MM.1S (cell line): ENCODE measurements at places on chromosomes 4 and X.

DNA sequence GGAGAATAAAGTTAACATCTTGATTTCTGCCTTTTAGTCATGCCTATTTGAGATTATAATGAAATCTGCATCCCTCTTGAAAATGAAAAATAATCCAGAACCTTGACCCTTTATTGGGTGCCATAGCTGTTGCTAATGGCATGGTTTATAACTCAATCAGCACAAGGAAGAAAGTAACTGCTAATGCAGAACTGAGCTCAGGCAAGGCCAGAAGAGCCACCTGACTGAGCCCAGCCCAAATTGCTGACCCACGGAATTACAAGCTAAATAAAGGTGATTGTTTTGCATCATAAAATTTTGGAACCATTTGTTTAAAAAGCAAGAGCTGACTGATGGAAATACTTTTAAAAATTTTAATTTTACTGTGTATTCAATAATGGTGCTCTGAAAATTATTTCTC, 76.4 kb upstream of the TBL1X start:
- no peak for DNase-seq

- no peak for DNase-seq
These were observed 149.2 kb downstream of the SPATA18 start for GRCh38 chr4:52200339-52200725.

DNA sequence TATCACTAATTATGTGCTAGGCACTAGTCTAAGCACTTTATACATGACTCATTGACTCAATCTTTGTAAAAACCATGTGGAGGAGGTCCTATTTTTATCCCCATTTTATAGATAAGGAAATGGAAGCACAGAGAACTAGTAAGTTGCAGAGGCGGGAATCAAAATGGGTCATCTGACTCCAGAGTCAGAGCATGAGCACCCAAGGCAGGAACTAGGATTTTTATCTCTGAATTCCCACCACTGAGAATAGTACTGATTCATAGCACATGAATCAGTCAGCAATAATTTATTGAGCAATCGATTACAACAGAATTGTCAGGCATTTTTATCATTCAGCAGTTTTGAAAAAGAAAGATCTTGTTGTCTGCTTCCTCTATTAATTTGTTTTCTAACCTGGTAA, 19.3 kb downstream of the SCARB2 start:
- no peak for DNase-seq

GRCh38 chr4:185396724-185397385, at the start of gene ANKRD37:
Gene ANKRD37 (plus strand): TSS chr4:185396841. CDS start chr4:185396924, 83 bp downstream.
- DNase-seq: peak; percentile 59

- DNase-seq: no peak
These were observed 186.1 kb upstream of the LNX1 start for GRCh38 chr4:53777244-53777984.

DNA sequence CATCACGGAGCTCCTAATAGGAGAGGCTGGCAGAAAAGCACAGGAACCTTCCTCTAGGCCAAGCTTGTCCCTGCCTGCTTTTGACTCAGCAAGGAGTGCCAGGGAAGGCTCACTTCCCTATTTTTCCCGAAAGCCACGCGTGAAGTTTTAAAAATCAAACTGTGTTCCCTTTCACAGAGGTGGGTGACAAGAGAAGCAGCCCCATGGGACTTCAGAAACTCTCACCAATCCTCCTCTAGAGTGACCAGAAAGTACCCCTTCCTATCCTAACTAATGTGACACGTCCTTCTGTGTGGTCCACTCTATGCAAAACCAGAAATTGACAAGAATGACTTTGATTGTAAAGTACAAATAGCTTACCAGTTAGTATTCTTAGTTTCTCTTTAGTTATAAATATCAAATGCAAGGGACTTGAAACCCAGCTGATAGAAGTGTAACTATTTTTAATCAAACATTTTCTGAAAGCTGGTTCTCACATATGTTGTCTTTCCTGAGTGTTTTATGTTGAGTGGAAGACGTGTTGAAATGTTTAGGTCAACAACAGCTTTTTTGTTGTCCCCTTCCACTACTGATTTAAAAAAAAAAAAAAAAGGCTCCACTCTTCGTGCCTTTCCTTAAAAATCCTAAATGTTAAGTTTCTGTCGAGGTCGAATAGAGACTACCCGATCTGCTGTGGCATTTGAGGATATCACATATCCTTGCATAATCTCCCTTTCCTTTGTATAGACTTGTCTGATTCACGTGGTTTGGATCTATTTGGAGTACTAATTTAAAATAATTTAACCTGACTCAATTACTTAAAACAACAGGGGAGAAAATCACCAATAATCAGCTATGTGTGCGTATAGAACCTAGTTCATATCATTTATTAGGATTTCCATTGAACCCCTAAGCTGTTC, 42.1 kb downstream of the NFKB1 start:
- DNase-seq: peak; percentile 46

DNA sequence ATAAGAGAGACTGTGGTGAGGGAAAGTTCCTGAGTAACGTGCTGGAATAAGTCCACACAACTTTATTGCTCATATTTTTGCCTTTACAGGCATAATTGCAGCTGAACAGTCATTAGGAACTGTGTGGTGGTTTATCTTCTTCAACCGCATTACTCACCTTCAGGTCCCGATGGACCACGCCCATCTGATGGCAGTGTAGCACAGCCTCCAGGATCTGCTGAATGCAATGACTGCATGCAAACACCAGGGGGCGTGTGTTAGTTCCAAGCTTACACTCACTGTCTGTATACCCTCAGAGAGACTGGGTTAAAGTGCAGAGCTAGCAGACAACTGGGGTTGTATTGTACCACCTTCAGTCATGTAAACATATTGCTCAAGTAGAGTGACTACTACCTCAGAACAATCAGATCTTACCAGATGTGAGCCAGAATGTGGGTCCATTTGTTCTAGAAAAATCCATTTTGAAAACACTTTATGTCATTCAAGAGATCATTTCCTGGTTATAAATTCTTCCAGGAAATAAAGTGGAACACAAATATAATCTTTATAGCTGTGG, 214.0 kb downstream of the CAMK2D start:
- DNase-seq: peak; percentile 95

GRCh38 chrX:96447161-96447560, 237.5 kb upstream of the DIAPH2 start:
- peak; percentile 49 for DNase-seq

- DNase-seq: no peak
These were observed 171.9 kb downstream of the TMA16 start for GRCh38 chr4:163666332-163666873.

GRCh38 chr4:148192526-148192925, 249.7 kb downstream of the NR3C2 start:
- no peak for DNase-seq

- peak; percentile 59 for DNase-seq
These were observed 22.7 kb downstream of the MAP9 start for GRCh38 chr4:155353923-155354540.

DNA sequence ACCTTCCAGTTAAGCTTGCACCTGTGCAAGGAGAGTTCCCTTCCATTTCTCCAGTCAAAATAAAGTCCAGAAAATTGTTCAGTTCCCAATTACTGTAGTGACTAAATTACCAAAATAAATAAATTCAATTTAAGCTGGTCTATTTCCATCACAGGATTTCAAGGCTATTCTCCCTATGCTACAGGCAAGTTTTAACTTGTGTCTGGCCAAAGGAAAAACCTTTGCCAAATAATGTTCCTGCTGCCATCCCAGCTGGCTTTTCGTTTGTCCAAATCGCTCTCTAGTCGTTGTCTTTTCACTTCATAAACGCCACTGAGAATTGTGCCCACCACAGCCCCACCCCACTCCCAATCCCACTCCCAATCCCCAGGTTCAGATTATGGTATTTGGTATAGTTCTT, 2.4 kb downstream of the KCTD8 start:
- DNase-seq: no peak

DNA sequence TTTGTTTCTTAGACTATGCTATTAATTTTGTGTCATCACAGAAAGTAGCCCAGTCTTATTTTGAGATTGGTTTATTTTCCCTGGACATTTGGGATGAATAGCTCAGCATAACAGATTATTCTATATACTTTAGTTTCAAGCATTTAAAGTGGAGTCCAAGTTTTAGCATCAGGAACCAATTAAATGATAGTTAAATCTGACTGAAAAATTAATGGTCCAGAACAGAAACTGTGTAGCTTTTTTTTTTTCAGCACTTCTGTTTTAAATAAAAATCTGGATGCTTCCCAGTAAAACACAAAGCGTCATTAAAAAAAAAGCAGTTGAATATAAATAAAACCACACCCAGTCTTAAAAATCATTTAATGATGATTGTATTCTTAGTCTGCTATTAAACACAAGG, 59.4 kb upstream of the PITX2 start:
- DNase-seq: no peak

GRCh38 chrX:150199803-150200202, 163.3 kb upstream of the MAMLD1 start:
- no peak for DNase-seq

DNA sequence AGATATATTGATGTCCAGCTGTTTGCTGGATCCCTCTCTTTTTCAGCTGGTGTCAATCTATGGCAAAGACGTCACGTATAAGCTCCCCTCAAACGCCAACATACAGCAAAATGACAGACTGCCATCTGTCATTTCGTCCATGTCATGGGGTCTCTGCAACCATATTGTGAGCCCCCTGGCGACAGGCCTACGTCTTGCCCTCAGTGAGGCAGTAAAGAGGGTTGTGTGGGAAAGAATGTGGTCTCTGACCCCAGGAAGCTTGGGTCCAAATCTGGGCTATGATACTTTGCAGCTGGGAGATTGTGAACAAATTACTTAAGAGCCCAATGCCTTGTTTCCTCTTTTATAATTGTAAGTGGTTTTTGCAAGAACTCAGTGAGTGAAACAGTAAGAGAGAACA, 7.4 kb downstream of the SUPT20HL2 start:
- no peak for DNase-seq

GRCh38 chr4:930028-930551, 2.0 kb downstream of the GAK start:
- no peak for DNase-seq

GRCh38 chr4:147730333-147730732, 1.6 kb upstream of the ARHGAP10 start:
- peak; percentile 11 for DNase-seq

- no peak for DNase-seq
These were observed 47.5 kb downstream of the SPATA18 start for GRCh38 chr4:52098618-52099017.

DNA sequence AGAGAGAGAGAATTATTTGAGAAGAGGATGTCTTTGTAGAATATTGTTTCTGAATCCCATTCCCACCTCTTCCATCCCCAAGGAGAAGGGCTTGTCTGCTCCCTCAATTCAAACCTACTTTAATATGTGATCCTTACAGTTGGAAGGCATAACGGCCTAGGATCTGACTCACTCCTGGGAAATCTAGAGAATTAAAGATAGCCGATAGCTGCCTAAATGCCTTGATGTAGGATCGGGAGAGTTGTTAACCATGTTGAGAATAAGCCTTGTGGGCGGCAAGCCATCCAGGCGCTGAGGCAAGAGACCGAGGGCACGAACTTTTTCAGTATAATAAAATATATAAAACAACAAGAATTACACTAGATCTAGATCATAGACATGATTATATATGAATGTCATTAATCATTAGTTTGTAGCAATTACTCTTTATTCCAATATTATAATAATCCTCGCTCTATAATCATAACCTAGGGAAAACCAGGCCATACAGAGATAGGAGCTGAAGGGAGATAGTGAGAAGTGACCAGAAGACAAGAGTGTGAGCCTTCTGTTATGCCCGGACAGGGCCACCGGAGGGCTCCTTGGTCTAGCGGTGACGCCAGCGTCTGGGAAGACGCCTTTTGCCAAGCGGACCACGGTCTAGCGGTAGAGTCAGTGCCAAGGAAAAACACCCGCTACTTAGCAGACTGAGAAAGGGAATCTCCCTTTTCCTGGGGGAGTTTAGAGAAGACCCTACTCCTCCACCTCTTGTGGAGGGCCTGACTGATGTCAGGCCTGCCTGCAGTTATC, 13.5 kb downstream of the EMCN start:
- no peak for DNase-seq

GRCh38 chrX:52346174-52347165, 22.4 kb upstream of the XAGE2 start:
- DNase-seq: no peak

- DNase-seq: no peak
These were observed 31.8 kb upstream of the CWH43 start for GRCh38 chr4:48954314-48954713.

- DNase-seq: no peak
These were observed 117.8 kb downstream of the AFF1 start for GRCh38 chr4:87052615-87053014.

GRCh38 chr4:1516881-1517480, 110.7 kb upstream of the NKX1-1 start:
- DNase-seq: no peak

DNA sequence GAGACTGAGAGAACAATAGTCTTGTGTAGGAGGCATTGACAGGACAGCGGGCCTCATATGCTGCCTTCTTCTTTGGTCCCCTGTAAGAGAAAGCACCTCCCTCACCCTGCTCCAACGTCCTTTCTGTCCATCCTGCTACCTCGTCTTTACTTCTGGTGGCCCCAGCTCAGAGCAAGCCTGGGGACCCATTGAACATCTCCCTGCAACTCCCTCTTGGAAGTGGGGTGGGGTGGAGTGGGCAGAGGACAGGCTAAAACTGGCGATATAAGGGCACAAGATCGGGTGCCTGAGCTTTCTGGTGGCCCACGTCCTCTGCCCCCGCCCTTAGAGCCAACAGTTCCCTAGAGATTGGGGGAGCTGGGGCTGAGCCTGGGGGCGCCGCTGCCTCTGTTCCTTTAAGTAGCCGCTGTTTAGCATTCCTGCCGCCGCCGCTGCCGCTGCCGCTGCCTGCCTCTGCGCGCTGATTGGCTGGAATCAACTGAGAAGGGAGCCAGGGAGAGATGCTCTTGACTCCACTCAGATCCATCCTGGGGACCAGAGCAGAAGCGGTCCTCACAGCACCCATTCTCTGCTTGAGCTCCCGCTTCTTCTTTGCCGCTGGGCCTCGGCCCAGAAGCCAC, at the start of gene DLG3:
Gene DLG3 (plus strand): TSS at position 510 of the 620 bp plus-strand sequence. CDS start 367 bp downstream, outside the sequence.
- DNase-seq: no peak

DNA sequence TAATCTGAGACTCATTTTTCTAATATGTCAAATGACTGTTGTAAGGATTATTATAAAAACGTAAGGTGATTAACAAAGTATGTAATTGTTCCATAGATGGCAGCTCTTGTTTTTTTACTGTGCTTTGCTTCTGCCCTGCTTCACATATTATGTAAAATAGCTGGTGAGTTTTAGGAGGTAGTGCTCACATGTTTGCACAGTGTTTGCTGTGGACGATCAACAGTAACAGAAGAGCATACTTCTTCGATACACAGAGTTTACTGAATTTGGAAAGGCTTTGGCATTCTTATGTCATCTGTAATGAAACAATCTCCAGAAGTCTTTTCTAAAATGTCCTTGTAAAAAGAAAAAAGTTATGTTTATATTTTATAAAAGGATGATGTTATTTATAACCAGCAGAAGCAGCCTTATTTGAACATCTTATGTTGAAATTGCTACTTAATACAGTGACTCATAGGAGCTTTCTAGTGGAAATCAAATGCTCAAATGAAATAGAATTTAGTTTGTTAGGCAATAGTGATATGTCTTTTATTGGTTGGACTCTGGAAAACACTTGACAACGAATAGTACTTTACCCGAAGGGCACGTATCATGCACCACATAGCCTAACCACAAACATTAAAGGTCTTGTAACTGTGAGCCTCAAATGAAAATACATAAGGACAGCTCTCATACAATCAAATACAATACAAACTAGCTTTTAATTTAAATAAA, 1.9 kb upstream of the MTTP start:
- no peak for DNase-seq

- DNase-seq: no peak
These were observed 77.5 kb downstream of the AREG start for GRCh38 chr4:74522251-74522991.
